Cardiac fibroblast (primary cell): ENCODE measurements at places on chromosomes 6 and 20.

- peak; percentile 52 for DNase-seq
Observed at GRCh38 chr6:104642871-104643270, 216.8 kb downstream of the HACE1 start.

- DNase-seq: no peak
Observed at GRCh38 chr6:125054331-125054730, 92.1 kb downstream of the RNF217 start.

- DNase-seq: no peak
Observed at GRCh38 chr6:1762203-1762602, 152.5 kb downstream of the FOXC1 start.

DNA sequence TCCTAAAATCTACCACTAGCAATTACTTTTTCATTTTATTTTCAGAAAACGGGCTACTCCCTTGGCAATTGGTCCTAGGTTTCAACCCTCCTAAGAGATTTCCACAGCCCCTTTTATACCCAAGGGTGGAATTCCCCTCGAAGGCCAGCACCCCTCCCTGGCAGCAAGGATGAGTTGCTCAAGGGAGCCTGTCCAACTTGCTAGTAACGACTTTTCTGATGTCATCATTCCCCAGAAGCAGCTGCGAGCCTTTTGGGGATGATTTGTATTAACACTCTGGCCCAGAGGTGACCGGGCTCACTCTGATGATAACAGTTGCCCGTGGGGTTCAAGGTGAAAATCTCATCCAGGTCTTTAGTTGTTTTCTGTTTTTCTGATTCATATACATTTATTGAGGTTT is 30.7 kb upstream of the NAA20 start:
- DNase-seq: peak; percentile 52

GRCh38 chr20:62624719-62625453 is 17.4 kb upstream of the SLCO4A1 start:
- DNase-seq: no peak

DNA sequence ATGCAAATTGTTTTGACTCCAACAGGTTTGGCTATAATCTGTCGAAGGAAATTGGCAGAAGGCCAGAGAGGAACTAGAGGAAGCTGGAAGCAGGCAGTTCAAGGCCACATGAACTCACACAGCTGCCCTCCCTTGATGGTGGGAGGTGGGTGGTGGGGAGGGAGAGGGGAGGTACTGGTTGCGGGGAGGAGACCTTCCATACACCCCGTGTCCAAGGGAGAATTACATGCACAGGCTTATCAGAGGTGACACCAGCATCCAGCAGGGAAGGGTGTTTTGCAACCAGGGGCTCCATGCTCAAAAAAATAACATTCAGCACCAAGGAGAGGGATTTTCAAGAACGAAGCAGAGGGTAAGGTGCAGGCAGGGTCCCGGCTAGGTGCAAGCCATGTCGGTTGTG is 9.1 kb downstream of the PRND start:
- DNase-seq: peak; percentile 24

GRCh38 chr6:42383421-42384205 is 68.1 kb downstream of the TRERF1 start:
- no peak for DNase-seq

DNA sequence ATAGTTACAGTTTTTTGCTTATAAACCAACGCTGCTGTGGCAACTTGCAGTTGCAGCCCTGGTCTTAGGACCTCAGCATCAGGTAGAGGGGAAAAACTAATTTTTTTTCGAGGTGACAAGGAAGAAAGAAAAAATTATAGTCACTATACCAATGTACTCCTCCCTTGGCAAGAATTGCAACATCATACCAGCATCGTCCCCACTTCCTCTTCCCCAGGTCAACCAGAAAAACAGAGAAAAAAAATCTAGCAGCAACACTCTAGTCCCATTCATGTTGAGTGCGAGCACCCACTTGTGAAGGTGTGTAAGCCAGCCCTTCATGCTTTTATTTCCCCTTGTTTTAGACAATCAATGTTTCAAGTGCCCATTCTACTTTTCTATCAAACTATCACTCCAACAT is 13.1 kb upstream of the DCBLD1 start:
- DNase-seq: no peak

DNA sequence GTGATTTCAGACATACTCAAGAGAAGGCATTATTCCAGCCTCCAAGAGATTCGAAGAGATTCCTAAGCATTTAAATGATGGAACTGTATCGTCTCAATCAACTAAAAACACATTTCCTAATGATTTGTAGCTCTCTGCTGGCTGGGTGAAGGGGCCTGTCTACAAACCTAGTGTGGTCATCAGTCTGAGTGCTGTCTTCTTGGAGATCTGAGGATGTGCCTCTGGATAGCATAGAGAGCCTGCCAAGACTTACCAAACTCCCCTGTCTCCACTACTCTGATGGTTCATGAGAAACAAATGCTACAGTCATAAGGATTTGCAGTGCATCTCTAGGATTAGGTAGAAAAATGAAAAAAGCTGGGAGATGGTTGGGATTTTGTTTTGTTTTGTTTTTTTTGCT is 176.9 kb upstream of the CITED2 start:
- DNase-seq: no peak

GRCh38 chr6:4153514-4153985 is 18.2 kb upstream of the ECI2 start:
- DNase-seq: no peak

GRCh38 chr6:21051777-21052176 is 517.5 kb downstream of the CDKAL1 start:
- no peak for DNase-seq

DNA sequence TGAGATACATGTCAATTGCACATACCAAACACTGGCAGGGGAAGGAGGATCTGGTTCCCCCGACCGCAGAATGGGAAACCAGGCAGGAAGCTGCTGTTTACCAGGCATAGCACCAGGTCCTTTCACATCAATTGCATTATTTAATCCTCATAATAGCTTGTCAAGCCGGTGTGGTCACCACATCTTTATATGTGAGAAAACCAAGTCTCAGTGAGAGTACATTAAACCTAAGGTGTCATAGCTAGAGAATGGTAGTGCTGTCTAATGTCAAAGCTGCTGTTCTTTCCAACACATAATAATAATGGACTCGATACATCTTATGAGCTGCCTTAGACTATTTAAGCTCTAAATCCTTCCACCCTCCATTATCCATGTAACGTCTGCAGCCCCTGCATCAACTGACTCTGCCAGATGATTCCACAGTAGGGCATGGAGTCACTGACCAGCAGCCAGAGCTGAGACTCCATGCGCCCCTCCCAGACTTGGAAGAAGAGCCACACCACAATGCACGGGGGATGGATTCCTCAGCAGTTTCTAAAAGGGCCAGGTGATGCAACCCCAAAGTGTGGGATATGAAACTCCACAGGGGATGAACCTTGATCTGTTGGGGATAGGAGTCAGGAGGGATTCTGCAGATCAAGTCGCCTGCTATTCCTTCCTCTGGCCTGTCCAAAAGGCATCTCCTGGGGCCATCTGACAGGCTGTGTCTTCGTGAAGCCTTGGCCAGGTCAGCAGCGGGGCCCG is 71.8 kb downstream of the GPR6 start:
- DNase-seq: no peak
